CD8-positive, alpha-beta T cell (primary cell): ENCODE measurements at places on chromosomes 2 and 18.

- no peak for DNase-seq
These were observed 63.0 kb upstream of the MSH2 start for GRCh38 chr2:47339745-47340541.

GRCh38 chr2:156648522-156648921 is 212.3 kb downstream of the GPD2 start:
- DNase-seq, result no peak

DNA sequence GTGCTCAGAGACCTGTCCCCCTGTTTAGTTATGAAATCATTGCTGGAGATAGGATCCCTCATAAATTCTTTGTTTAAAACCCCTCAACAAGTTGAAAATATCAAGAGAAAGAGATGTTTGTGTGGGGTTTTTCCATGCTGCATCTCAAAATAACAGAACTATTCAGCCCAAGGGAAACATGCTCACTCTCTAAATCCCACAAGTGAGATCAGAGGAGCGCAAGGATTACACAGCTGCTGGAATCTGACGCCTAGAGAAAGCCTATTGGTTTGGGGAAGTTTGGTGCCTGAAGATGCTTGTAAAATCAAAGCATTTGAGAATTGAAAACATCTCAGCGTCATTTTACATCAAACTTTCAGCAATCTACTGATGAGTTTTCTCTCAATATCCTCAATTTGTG is 7.9 kb downstream of the FSHR start:
- no peak for DNase-seq

GRCh38 chr2:184137955-184138354 is 460.4 kb upstream of the ZNF804A start:
- no peak for DNase-seq

GRCh38 chr2:30781961-30782533 is 25.2 kb downstream of the CAPN13 start:
- DNase-seq, result no peak

DNA sequence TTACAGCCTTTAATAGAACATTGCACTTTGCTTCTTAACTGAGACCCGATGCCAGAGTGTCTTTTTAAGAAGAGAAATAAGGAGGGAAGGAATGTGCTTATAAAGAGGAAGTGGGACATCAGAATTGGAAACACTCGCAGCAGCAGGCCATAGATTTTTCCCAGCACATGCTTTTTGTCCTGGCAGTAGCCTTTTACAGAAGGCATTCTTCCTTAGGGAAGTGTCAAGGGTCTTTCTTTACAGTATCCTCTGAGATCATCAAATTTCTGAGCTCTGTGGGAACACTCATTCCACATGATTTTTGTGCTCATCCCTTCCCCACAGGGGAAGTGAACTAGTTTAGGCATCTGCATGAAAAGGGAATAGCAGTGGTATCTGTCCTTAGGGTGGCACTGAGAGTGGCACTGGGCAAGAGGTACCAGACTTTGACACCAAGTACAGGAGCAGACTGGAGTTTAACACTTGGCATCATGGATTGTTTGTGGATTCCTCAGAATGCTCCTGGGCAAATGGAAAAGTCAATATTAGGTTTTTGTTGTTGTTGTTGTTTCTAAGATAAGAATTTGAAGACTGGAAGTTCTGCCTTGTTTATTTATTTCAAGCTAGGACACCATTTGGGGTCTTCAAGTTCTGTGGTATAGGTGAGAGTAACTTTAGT is 4.1 kb downstream of the MYO1B start:
- no peak for DNase-seq

GRCh38 chr2:232574674-232575403 is 24.4 kb downstream of the EIF4E2 start:
- DNase-seq, result no peak

DNA sequence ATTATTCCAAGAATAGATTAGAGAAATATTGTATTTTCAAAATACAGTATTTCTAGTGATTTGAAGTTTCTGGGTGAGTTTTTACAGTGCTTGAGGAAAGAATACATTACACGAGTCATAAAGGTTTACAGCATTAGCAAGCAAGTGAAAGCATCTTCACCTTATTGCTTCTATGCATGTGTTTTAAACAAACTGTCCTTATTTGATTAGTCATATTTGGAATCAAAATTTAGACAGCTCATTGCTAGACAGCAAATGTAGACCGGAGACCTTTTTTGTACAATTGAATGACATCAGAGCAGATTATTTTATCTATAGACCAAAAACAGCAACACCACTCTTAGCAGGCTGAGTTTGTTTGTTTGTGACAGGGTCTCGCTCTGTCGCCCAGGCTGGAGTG is 69.2 kb downstream of the FAM161A start:
- DNase-seq, result no peak

- DNase-seq, result no peak
These were observed 24.9 kb downstream of the OLA1 start for GRCh38 chr2:174223388-174223787.
